Activated CD4-positive, alpha-beta T cell treated with anti-CD3 and anti-CD28 coated beads for 36 hours (primary cell): ENCODE measurements at places on chromosomes 6 and 20. TPM values are rescaled to one million over a fixed set of nuclear protein-coding genes. Genes with fewer than 3 reads are reported as not detected.
A peak's percentile ranks its signal among the peaks of the same experiment; 100 is the strongest.

FOXQ1 gene
- not detected for total RNA-seq

DNA sequence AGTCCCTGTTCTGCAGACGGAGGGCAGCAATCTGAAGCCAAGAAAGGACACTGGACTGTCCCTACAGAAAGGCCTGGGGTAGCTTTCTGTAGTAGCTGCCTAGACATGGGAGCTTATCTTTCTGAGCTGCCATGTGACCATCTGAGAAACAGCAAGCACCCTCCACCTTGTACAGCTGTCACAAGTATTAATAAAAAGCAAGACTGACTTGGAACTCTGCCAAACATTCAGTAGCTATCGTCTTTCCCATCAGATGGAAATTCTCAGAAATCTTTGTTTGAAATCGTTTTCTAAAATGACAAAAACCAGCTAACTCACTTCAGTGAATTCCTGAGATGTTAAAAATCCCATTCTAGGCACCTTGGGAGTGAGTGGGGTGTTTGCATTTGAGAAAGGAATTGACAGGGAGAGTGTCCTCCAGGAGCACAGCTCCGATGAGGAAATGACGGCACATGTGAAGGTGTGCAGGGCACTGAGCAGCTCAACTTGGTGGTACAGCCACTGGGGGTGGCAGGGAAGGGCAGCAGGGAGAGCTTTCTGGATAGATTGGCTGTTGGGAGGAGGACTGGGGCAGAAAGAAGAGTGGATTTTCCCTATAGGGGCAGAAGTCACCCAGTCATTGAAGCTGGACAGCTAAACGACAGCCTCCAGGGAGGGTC is 24.5 kb downstream of the ACSS1 start:
- H3K36me3 ChIP-seq, result peaks cover 2% of the 10 kb centered on the region
- H3K27me3 ChIP-seq, result no peaks in the 10 kb centered on the region
- peaks cover 34% of the 10 kb centered on the region for H3K4me1 ChIP-seq
- no peak for DNase-seq

- H3K4me1 ChIP-seq, result no peaks in the 10 kb centered on the region
- no peak overlapping the region for H3K4me3 ChIP-seq
- no peak for DNase-seq
- H3K27ac ChIP-seq, result no peak overlapping the region
- no peaks in the 10 kb centered on the region for H3K36me3 ChIP-seq
These were observed 501.9 kb downstream of the LMBRD1 start for GRCh38 chr6:69294862-69295261.

DNA sequence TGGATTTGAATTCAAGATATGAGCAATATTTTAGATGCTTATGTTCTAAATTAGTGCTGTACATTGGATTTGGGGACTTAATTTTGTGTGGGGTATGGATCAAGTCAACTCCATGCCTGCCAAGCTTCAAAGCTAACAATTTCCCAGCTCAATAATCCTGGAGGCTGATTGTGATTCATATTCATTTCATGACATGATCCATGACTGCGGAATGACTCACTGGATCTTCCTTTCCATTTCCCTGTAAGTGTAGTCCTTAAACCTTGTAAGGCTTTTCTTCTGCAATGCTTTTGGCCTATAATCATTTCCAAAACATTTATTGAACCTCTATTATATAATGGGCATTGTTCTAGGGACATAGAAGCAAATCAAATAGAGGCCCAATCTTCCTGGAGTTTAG is 44.7 kb upstream of the CCN2 start:
- no peaks in the 10 kb centered on the region for H3K4me1 ChIP-seq
- no peak overlapping the region for H3K4me3 ChIP-seq
- H3K27ac ChIP-seq, result no peak overlapping the region
- H3K36me3 ChIP-seq, result no peaks in the 10 kb centered on the region

GRCh38 chr20:13868331-13868730 is 83.5 kb downstream of the NDUFAF5 start:
- no peaks in the 10 kb centered on the region for H3K36me3 ChIP-seq
- peaks cover 7% of the 10 kb centered on the region for H3K27me3 ChIP-seq
- DNase-seq, result no peak
- H3K4me1 ChIP-seq, result no peaks in the 10 kb centered on the region
- no peak overlapping the region for H3K4me3 ChIP-seq
- H3K27ac ChIP-seq, result no peak overlapping the region

DNA sequence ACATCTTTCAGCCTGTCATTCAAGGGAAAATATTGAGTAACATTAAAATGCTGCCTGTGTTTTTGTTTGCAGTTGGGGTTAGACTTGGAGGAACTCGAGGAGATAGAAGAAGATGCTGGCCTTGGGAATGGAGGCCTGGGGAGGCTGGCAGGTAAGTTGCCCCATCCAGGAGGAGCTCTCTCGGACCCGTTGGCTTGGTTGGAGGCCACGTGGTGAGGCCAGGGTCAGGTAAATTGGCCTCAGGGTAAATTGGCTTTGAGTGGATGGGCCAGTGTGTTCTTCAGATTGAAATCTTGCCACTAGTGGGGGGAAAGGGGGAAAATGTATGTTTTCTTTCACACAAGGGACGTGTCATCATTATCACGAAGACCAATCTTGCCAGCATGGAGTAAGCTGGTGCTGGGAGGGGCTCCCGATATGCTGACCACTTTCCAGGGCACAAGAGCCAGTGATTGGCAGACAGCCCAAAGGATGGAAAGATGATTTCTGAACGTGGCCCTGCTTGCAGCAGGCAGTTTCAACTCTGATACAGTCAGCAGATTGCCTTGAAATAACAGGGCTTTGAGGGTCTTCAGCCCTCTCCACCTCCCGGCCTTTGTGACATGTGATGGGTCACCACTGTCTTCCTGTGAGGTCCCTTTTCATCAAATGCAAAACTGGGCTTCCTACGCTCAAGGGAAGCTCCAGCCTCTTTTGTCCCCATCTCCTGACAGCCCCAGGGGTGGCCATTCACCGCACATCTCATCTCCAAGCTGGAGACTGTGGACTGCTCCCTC is 21.4 kb downstream of the PYGB start:
- peak; percentile 2 for DNase-seq
- H3K4me3 ChIP-seq, result no peak overlapping the region
- H3K36me3 ChIP-seq, result peaks cover 26% of the 10 kb centered on the region
- H3K27ac ChIP-seq, result no peak overlapping the region
- no peaks in the 10 kb centered on the region for H3K27me3 ChIP-seq

GRCh38 chr20:47922269-47922668 is 137.0 kb upstream of the SULF2 start:
- H3K27me3 ChIP-seq, result peaks cover 27% of the 10 kb centered on the region
- H3K4me1 ChIP-seq, result no peaks in the 10 kb centered on the region
- DNase-seq, result no peak
- H3K36me3 ChIP-seq, result no peaks in the 10 kb centered on the region

DNA sequence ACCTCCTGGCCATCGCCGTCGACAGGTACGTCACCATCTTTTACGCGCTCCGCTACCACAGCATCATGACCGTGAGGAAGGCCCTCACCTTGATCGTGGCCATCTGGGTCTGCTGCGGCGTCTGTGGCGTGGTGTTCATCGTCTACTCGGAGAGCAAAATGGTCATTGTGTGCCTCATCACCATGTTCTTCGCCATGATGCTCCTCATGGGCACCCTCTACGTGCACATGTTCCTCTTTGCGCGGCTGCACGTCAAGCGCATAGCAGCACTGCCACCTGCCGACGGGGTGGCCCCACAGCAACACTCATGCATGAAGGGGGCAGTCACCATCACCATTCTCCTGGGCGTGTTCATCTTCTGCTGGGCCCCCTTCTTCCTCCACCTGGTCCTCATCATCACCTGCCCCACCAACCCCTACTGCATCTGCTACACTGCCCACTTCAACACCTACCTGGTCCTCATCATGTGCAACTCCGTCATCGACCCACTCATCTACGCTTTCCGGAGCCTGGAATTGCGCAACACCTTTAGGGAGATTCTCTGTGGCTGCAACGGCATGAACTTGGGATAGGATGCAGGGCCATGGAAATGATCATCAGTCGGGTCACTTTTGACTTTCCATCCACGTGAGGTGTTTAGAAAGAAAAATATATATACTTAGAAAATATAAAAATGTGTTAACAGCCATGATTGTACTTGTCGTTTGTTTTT is 868 bp downstream of the MC3R start:
- no peaks in the 10 kb centered on the region for H3K4me1 ChIP-seq
- H3K27ac ChIP-seq, result no peak overlapping the region
- peak; percentile 63 for DNase-seq
- H3K4me3 ChIP-seq, result no peak overlapping the region

DNA sequence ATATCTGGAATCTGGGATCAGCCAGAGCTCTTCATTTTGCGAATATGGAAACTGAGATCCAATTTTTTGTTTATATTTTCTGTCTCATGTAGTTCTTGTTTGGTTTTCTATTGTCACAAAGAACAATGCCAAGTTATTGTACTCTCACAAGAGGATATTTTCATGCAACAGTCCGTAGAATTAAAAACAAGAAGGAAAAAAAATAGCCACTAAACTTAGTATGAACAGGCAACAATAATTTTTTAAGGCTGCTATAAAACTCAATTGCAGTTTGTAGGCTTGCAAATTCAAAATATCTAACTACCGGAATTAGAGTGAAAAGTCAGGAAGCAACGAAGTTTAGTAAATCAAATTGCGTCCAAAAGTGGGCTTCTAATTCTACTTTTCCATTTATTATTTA is 1.2 kb downstream of the POPDC3 start:
- H3K27me3 ChIP-seq, result peaks cover 37% of the 10 kb centered on the region
- H3K4me3 ChIP-seq, result no peak overlapping the region
- H3K27ac ChIP-seq, result no peak overlapping the region
- H3K4me1 ChIP-seq, result peaks cover 2% of the 10 kb centered on the region
- no peak for DNase-seq

DNA sequence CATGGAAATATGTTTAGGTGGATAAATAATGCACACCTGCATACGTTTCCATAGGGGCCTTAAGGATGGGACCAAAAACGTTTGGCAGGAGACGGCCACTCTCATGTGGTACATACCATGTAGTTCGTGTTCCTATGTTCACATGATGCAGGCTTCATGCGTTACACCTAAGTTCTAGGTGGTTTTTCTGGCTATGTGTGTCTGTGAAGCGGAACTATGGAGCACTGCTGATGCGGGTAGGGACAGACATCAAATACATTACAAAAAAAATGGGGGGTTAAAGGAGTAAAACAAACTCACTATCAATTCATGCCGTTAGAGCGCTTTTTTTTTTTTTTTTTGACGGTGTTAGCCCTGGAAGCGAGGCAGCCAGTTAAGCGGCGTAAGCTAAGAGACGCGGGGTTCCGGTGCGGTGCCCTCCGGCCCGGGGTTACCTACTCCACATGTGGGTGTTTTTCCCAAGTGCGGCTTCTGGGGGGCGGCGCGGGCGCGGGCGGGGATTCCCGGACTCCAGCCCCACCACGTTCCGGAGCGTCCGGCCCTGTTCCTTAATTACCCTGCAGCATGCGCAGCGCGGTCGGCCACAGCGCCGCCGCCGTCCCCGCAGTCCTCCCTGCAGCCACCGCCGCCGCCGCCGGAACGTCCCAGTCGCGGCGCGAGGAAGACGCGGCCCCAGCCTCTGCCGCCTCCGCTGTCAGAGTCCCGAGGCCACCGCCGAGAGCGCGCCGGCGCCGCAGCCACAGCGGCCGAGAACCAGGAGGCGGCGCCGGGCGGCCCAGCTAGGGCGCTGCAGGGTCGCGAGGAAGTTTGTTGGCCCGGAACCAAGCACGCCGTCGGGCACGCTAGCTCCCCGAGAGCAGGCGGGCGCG is 648 bp downstream of the COL19A1 start:
- peak; percentile 74 for DNase-seq
- H3K4me1 ChIP-seq, result peaks cover 23% of the 10 kb centered on the region
- H3K27ac ChIP-seq, result peak overlapping the region; percentile 65

TCF15 gene
- not detected for total RNA-seq

GRCh38 chr6:142942805-142943227 is 2.2 kb downstream of the HIVEP2 start:
- H3K4me3 ChIP-seq, result peak overlapping the region; percentile 96
- H3K36me3 ChIP-seq, result peaks cover 16% of the 10 kb centered on the region
- DNase-seq, result no peak
- peaks cover 56% of the 10 kb centered on the region for H3K4me1 ChIP-seq

DNA sequence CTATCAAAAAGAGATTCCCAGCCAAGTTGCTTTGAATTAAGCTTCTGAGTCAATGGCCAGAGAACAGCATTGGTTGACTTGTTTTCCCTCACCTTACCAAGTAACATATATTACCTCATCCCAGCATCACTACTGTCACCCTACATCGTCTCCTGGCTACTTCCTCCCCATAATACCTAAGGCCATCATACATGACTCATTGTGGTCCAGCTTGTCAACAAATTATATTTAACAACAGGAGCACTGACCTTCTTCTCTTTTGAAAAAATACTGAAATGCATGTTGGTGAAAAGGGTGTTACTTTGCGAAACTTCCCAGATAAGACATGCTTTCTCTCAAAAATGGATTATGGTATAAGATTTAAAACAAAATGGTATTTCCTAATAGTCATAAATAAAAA is 106.9 kb downstream of the TBX18 start:
- H3K4me3 ChIP-seq, result no peak overlapping the region
- H3K36me3 ChIP-seq, result no peaks in the 10 kb centered on the region
- no peak overlapping the region for H3K27ac ChIP-seq
- no peak for DNase-seq
- no peaks in the 10 kb centered on the region for H3K4me1 ChIP-seq

DNA sequence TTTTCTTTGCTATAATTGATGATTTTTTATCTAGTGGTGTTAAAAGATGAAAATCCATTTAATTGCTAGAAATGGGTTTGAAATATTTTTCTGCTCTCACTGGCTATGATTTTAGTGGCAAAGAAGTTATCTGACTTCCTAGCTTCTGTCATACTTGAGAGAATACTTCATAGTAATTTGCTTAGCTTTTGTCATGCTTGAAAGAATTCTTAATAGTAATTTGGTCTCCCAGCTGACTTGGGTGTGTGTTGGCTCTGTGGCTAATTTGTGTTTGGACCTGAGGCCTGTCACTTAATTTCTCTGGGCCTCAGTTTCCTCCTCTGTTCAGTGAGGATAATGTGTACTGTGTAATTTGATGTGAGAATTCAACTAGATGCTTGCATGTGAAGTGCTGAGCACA is 12.8 kb upstream of the RMND1 start:
- peaks cover 15% of the 10 kb centered on the region for H3K36me3 ChIP-seq
- no peak overlapping the region for H3K4me3 ChIP-seq

C20orf144 gene
- 0.16 TPM for total RNA-seq

GRCh38 chr6:100719883-100720682 is 161.0 kb downstream of the ASCC3 start:
- no peak for DNase-seq
- H3K27ac ChIP-seq, result no peak overlapping the region
- H3K4me3 ChIP-seq, result no peak overlapping the region
- no peaks in the 10 kb centered on the region for H3K27me3 ChIP-seq
- H3K36me3 ChIP-seq, result peaks cover 22% of the 10 kb centered on the region

RIPPLY2 gene
- not detected for total RNA-seq

GRCh38 chr6:133584823-133585222 is 304.1 kb upstream of the TCF21 start:
- DNase-seq, result no peak
- no peak overlapping the region for H3K27ac ChIP-seq
- H3K36me3 ChIP-seq, result no peaks in the 10 kb centered on the region
- peaks cover 2% of the 10 kb centered on the region for H3K27me3 ChIP-seq
